ENCODE measurements at places on chromosomes 1 and 21.

DNA sequence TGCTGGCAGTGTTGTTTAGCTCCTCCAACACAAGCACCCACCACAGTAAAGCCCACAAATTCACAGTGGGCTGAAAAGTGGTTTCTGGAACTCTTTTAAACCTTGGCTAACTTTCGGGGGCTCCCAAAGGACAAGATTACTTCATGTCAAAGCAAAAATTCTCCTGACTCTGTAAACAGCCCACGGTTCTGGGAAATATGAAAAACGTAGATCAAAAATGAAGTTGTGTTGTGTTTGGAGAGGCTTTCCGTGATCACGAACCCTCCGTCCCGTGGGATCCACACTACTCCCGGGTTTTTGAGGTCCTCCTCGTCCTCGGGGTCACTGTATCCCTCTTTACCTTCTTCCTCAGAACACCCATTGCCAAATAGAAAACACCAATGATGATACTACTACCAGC, 159.0 kb upstream of the RUNX1 start:
- DNase-seq, result no peak

DNA sequence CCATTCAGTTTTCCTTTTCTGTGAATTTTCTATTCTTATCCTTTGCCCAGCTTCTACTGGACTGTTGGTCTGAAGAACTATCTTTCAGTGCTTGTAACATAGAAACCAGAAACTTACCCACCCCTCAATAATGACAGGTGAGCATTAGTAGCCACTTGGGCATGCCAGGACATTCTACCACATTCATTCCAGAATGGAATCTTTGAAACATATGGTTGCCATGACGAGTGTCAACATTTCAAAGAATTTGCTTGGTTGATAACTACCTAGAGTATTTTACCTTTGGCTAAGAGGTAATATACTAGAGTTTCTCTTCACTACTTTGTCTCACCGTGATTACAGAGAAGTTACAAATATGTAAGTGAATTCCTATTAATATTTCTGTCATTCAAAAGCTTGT, at the start of gene MROH9:
Gene MROH9 (plus strand): TSS at position 304 of the 400 bp plus-strand sequence. CDS start 10,023 bp downstream, outside the sequence.
- DNase-seq, result no peak

DNA sequence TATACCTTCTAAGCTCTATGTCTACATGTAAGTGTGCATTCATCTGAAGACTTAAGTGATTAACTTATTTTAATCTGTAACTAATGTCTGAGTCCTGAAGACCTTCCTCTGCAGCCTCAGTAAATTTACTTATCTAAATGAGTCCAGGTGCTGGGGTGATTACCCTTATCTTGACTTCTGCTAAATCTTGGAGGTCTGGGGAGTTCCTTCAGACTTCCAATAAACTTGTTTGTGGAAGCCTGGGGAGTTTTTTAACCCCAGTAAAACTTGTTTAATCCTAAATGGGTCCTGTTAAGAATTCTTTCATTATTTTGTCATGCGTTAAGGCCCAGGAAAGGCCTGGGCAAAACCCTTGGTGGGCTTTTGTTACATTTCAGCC, 37.0 kb downstream of the RSPH1 start:
- DNase-seq, result no peak

GRCh38 chr1:24919791-24920532, 10.1 kb downstream of the RUNX3 start:
- DNase-seq, result no peak

DNA sequence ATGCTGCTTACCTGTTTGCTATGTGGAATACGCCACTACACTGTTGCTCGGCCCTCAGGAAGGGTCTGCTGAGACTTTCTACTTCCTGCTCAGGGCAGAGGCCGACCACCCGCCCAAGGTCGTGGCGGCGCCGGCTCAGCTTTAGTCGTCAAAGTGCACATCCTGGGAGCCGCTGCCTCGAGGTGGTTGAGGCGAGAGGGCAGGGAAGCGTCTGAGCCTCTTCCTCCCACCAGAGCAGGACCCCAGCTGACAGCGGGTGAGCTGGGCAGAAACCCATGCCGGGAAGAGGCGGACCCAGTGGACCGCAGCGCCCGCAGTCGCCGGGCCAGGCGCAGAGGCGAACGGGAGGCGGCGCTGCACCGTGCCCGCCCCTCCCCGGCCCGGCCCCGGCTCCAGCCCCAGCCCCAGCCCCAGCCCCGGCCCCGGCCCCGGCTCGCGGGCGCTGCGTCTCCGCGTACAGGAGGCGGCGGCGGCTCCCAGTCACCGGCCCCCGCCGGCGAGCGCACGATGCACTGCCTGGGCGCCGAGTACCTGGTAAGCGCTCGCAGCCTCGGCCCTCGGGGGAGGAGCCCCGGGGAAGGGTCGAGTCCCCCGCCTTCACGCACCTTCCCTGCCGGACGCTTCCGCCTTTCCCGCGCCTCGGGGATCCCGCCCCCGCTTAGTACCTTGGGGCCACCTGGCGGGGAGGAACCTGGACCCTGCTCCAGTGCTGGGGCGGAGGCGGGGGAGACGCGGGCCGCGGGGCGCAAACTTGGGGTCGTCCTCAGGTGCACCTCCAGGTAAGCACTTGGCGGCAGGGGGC, at the start of gene SLC44A3:
Gene SLC44A3 (plus strand): TSS at position 413 of the 802 bp plus-strand sequence. CDS start 95 bp downstream, at position 508.
- peak; percentile 46 for DNase-seq

DNA sequence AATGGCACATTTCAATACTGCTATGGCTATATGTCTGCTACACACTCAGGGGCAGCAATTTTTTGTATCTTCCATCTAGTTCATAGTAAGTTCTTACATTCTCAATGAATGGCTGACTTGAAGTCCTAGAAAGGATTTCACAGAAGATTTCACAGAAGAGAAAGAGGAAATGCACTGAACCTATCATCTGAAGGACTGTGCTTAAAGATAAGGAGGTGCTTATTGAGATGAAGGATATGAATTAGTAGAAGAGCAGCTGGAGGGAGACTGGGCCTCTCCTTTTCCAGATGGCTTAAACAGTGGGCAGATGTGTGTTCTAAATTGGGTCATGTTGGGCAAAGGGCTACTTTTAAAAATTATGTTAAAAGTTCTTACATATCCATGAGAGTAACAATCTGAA, 14.6 kb downstream of the ADAR start:
- no peak for DNase-seq

- peak; percentile 73 for DNase-seq
Measured at GRCh38 chr1:234309598-234310459, 63.4 kb upstream of the COA6 start.

DNA sequence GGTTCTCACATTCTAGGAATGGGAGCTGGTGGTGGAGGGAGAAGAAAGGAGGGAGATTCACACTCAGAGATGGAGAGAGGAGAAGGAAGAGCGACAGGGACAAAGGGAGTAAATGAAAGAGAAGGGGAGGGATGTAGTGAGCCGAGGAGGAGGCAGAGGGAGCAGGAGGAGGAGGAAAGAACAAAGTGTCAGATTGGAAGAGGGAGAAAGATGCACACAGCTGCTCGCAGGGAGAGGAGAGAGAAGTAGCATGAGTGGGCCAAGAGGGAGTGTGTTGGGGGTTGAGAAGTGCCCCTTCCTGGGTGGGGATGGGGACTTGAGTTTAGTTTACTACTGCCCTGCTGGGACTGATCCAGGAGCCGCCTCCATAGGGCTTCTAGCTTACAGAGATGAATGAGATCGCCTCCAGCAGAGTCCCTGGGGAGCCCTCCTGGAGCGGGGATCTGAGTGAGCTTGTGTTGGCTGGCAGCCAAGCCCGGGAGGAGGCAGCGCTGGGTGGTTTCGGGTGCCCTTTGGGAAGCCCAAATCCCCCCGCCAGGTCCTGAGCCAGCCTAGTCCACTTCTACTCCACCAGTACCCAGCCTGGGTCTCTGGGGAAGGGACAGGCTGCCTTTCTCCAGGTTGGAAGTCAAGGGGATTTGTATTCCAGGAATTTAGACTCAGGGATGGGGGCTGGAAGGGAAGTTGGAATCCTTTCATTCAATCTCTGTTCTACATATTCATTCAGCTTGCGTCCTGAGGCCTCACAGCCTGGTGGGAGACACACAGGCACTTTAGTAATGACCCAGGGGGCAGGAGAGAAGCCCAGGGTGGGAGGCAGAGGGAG, 20.9 kb downstream of the PTPRU start:
- DNase-seq, result no peak

DNA sequence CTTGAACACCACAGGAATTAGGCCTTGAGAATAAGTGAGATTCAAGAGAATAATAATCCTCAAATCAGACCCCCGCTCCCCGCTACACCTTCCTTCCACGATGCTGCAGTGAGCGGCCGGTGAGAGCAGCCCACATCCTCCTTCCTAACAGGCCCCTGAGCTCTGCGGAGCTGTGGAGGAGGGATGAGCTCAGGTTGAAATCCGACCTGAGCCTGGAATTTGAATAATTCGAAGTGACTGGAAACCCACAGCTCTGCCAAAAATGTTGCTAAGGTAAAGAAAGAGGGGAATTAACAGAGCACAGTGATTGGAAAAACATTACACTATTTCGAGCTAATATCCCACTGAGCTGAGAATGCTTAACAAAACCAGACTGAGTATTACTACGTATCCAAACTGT, 90.0 kb downstream of the URB2 start:
- no peak for DNase-seq

DNA sequence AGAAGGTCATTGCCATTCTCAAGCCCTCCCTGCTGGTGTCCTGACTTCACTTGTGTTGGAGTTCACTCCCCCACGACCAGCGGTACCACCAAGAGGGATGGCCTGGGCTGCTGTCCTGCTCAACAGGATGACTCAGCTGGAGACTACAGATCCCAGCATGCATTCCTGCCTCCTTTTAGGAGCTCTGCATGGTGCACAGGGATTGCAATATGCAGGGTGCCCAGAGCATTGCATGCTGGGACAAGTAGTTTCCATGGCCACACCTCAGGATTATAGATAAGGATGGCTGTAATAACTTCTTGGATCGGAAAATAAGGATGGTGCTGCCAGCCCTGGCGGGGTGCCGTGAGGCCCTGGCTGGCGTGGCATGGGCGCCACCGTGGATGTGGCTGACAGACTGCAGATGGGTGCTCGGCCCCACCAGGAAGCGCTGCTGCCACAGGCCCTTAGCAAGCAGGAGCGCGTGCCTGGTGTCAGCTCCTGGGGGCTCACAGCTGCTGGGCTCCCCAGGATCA, 150.0 kb downstream of the CASZ1 start:
- no peak for DNase-seq

GRCh38 chr1:161182214-161182613, 4.9 kb upstream of the B4GALT3 start:
- no peak for DNase-seq

DNA sequence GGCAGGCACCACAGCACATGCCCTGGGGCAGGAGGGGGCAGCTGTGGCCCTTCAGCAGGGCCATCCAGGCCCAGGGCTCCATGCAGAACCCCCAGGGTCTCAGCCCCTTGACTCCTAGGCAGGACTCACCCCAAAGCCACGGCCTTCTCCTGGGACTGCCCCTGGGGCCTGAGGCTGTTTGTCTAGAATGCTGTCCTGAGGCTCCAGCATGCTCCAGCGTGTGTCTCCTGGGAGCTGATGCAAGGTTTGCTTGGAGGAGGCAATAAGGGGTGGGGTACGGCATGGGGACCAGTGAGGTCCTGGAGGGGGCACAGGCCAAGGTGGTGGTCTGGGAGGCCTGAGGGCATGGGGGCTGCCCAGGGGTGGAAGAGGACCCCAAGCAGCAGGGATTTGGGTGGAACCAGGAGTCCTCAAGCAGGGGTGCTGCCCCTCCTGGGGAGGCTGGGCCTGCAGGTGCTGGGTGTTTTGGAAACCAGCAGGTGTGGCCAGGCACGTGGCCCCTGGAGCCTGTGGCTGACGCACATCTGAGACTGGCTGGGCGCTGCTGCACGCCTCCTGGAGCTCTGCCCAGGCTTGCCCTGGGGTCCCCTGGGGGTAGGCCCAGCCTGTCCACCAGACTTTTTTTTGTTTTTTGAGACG, 7.8 kb upstream of the CALML6 start:
- no peak for DNase-seq

- peak; percentile 31 for DNase-seq
Measured at GRCh38 chr1:244450597-244451538, 841 bp downstream of the ADSS2 start.
